ENCODE measurements at places on chromosomes 2 and 18.
A peak's percentile ranks its signal among the peaks of the same experiment; 100 is the strongest.

DNA sequence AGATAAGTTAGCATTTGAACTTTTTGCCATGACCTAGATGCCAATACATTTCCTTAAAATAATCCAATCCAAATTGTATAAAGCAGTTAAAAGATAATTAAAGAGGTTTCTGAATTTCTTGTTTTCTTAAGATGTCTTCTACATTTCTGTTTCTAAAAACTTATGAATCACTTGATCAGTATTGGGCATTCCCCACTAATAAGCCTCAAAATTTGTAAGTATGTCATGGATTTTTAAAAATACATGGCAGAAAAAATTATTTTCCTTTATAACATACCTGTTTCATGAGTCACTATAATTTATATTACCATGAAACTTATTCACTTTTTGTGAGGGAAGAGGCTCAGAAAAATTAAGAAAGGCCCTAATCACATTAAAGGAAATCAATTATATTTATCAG lies 90.3 kb upstream of the TFPI start:
- no peak for DNase-seq

GRCh38 chr2:27501042-27501441 lies 4.4 kb downstream of the GCKR start:
- no peak for DNase-seq

DNA sequence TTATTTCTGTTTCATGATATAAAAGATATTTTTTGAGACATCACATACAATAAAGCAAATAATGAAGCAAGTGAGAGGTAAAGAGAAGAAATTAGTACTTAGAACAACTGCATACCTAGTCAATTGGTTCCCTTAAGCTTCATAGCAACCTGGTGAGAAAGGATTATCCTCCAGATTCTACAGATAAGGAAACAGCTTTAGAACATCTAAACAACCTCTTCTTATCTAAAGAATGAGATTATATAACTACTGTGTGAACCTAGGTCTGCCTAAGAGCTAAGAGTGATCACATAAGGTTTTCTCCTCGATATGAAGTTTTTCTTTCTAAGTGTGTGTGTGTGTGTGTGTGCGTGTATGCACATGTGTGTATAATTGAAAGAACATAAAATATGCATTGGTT lies 265.1 kb downstream of the NOL4 start:
- DNase-seq: no peak

DNA sequence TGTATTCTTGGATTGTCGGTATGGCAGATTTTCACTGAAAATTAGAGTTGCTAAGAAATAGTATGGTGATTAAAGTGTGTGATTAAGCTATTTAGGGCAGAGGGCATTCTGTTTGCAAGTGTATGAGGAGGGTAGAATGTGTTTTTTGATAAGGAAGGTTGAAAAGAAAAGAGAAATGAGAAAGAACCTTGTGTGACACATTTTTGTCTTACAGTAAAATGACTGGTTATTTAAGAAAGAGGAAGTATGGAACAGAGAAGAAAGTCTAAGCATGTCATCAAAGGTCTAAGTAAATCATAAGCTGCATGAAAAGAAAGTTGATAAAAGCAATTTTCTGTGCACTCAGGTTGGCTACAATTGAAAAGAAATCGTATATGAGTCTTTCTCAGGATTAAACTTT lies 5.2 kb upstream of the RSAD2 start:
- DNase-seq: no peak

GRCh38 chr2:235492850-235493344 lies 946 bp upstream of the AGAP1 start:
- no peak for DNase-seq

DNA sequence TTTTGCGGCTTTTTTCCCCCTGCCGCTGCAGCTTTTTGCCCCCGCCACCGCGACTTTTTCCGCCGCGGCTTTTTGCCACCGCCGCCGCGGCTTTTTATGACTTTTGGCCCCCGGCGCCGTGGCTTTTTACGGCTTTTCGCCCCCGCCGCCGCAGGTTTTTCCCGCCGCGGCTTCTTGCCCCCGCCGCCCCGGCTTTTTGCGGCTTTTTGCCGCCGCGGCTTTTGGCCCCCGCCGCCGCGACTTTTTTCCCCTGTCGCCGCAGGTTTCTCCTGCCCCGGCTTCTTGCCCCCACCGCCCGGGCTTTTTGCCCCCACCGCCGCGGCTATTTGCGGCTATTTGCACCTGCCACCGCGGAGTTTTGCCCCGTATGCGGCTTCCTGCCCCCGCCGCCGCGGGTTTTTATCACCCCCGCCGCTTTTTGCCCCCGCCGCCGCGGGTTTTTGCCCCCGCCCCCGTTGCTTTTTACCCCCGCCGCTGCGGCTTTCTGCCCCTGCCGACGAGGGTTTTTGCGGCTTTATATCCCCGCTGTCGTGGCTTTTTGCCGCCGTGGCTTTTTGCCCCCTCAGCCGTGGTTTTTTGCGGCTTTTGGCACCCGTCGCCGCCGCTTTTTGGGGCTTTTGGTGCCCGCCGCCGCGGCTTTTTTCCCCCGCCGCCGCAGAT lies 2750.9 kb downstream of the RPIA start:
- peak; percentile 11 for DNase-seq

Measured in frontal cortex (tissue), 4 donors.